Amniotic stem cell (primary cell): ENCODE measurements at places on chromosomes 7 and 10.

DNA sequence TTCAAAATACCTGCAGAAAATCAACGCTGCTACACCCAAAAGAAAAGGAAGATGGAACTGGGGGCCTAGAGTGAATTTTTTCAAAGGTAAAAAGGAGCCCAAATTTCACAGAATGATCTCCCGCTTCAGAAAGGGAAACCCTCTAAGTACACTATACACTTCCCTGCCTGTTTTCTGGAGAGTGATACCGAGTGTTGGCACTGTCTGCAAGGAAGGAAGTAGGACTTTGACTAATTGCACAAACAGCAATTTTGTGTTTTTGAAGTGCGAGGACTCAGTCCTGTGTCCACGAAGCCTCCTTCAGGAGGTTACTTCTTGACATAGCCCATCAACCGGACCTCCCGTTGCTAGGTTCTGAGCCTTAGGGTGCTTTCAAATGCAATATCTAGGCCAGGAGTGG lies 106.3 kb downstream of the KIAA1217 start:
- DNase-seq: no peak

DNA sequence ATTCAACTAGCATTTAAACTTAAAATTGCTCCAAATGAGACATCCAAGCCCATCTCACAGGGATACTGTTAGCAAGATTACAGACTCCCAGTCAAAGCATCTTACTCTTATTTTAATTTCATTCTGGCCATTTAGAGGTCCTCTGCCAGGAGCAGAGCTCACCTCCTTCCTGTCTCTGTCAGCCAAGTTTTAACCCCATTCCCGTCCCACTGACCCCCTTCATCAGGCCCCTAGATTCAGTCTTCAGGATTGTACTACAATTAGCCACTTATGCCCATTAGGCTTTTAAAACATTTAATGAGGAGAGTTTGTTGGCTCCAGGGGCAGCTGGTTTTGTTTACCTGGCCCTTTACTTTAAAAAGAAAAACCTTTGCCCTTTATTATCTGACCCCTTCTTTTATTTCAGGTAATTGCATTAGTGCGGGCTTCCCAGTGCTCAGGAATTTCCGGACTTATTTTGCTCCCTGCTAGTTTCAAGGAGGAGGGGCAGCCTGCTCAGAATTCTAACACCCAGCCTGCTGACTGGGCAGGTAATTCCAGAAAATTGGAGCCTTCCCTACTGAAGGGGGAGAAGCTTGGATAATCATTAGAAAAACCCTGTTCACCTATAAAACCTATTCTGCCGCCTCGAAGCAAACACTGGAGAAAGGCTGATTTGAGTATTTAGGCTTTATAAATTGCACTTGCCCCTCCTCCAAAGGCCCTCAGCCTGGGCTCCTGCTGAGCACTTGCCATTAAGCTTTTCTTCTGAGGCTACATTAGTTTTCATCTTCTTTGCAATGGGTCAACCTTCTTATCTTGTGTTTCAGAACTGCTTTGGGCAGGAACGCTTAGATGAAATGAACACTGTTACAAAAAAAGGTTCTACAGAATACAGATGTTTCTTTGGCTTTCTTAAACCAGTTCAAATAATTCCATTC lies 200.5 kb upstream of the HPS1 start:
- no peak for DNase-seq

DNA sequence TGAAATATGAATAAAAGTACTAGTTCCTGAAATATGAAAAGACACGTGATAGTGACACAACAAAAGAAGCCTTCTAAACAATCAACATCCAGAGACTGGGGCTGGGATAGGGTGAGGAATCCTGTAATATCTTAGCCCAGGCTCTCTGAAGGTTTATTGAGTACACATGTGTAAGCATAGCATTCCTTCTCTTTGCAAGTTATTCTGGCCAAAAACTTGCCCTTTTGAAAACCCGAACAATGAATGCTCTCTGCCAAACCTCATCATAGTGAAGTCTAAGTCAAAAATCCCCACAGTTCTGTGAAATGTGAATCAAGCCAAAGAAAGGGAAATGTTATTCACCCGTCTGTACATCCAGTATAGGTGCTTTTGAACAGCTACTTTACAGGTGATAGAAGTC lies 11.6 kb downstream of the SEMA3D start:
- DNase-seq: no peak

- DNase-seq: peak; percentile 56
These were observed 2.0 kb downstream of the ZMIZ1 start for GRCh38 chr10:79070606-79071395.

GRCh38 chr7:26918241-26918640 lies 53.9 kb upstream of the SKAP2 start:
- DNase-seq: no peak

- DNase-seq: no peak
These were observed 34.1 kb downstream of the HYCC1 start for GRCh38 chr7:22979861-22980260.

DNA sequence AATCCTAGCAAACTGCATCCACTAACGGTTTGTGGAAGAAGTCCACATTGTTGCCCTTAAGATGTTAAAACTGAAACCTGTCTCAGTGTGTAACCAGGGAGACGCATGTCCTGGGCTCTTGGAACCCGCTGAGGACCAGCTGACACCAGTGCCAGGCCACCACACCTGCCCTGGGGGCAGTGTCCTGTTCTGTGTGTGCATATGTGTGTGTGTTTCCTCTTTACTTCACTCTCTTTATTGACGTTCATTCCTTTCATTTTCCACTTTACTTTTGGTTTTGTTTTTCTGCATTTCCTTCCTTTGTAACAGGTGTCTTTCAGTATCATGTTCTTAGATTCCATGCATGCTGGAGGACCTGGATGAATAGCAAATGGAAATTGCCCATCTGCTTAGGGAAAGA lies 83.8 kb downstream of the TEX36 start:
- no peak for DNase-seq

- DNase-seq: no peak
These were observed 121.6 kb downstream of the TMEM168 start for GRCh38 chr7:112668561-112668960.

- no peak for DNase-seq
These were observed 402.8 kb downstream of the CDC14C start for GRCh38 chr7:49327155-49327554.

DNA sequence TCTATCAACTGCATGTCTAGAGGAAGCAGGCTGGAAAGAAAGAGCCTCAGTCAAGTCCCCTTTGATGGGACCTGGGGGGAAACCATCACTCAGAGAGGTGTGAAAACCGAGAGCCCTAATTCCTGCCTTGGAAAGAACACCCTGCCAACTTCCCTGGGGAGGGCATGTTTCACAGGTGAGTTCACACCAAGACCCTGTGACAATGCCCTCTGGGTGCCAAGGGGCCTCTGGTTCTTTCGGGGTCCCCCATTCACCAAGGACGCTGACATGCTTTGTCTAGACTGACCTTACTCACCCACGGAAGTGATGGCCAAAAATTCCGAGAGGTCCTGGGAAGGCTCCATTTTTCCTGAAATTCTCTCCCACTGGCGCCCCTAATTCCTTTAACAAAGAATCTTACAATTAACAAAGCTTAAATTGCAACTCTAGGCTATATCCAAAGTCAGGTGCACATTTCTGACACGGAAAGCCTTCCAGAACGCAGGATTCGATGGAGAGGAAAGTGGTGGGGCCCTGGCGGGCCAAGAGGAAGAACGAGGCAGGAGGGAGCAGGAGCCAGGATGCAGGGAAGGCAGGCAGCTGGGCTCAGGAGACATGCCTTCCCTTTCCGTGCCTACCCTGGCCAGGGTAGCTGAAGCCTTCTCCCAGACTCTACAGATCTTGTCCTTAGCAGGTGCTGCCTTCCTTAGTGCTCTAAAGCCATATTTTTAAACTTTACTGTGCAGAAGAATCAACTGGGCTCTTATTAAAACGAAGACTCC lies 23.7 kb downstream of the VSTM4 start:
- DNase-seq: no peak

DNA sequence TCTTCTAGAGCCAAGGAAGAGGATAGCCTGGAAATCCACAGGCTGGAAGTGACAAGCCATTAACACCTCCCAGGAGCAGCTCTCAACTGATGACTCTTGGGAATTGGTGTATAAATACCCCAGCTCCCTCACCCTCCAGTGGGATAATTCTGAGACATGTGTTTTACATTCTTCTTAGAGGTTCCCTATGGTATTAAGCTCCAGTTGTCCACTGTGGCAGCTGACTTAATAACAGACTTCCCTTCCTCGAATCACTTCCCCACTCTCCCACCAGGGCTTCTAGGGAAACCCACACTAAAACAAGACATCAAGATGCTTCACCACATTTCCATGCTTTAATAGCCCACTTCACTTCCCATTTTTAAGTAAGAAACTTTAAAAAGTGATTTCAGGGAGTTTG lies 47.2 kb downstream of the FAM107B start:
- no peak for DNase-seq

- DNase-seq: no peak
These were observed 34.9 kb downstream of the LMOD2 start for GRCh38 chr7:123690550-123690949.
